ENCODE measurements at places on chromosomes 4 and X.

- peak; percentile 30 for DNase-seq
Measured at GRCh38 chr4:98261405-98262291, 464 bp downstream of the RAP1GDS1 start.

DNA sequence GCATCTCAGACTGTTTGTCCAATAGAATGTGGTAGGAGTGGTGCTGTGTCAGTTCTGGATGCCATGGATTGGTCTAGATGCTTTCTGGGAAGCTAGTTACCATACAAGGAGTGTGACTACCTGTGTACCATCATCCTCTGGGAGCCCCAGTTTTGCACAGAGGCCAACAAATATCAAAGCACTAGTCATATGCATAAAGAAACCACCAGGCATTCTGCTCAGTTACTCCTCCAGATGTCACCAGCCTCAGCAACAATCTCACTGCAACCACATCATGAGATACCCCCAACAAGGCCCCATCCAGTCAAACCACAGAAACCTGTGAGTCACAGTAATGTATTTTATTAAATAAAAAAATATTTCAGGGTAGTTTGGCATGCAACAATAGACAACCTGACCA is 435.8 kb upstream of the CPEB2 start:
- no peak for DNase-seq

- DNase-seq: no peak
Measured at GRCh38 chr4:123399627-123400358, 3.2 kb downstream of the SPRY1 start.

DNA sequence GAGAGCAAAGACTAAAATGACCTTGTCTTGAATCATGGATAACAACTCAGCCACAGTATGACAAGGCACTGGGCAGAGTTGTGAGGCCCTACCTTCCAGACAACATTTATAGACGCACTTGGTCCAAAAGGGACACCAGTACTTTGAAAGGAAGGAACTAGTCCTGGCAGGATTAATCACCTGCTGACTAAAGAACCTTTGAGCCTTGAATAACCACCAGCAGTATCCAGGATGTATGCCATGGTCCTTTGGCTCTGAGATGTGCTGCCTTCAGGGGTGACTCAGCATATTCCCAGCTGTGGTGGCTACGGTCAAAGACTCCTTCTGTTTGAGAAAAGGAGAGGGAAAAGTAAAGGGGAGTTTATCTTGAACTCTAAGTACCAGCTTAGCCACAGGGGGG is 118.1 kb upstream of the PRR32 start:
- no peak for DNase-seq

GRCh38 chr4:72945719-72946336 is 123.7 kb downstream of the COX18 start:
- no peak for DNase-seq

DNA sequence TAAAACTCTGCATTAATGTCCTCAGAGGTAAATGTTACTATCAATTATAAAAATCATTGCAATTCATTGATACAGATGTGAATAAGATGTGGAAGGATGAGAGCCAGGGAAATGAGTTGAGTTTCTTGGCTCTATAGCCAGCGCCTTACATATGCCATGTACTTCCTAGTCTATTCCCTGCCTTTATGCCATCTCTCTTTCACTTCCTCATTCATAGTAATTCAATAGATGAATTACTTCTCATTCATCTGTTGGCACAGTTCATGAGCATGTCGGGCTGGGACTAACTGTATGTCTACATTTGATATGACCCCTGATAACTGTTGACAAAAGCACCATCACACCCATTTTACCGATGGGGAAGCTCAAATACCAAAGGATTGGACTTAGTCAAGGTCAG is 55.7 kb downstream of the LNX1 start:
- no peak for DNase-seq

DNA sequence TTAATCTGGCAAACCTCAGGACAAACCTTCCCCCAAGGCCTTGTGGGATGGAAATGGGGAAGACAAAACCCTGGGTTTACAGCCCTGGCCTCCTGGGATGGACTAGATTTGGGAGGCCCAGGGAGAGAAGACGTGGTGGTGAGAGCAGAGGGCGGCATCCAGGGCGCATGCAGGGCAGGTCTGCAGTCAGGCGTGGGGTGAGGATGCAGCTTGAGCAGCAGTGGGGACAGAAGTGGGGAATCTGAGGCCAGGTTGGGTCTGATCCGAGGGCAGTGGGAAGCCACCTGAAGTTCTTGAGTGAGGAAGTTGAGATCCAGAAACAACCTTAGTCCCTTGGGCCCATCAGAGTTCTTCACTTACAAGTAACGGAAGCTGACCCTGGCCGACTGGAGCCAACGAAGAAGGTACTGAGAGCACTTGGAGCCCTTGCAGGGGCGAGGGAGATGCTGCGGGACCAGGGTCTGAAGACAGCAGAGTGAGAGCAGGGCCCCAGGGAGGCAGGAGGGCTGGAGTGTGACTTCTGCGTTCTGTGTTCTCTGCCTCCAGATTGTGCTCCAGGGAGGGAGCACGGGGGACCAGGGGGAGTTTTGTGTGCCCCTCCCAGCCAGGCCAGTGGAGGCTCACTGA is 42.0 kb upstream of the GPR78 start:
- no peak for DNase-seq

GRCh38 chr4:182881914-182882313 is 35.3 kb downstream of the DCTD start:
- no peak for DNase-seq

DNA sequence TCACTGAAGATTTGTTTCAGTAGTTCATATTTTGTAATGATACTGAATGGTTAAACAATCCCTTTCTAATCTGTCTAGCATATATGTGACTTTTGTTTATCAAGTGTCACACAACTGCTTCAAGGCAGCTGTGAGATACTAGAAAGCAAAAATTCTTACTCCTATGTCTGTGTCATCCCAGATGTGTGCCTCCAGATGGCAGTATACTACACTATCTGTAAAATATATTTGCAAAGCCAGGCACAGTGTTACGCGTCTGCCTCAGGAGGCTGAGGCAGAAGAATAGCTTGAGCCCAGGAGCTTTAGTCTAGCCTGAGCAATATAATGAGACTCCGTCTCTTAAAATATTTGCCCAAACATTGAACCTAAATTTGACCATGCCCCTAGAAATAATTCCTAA is 4.0 kb downstream of the NUDT10 start:
- no peak for DNase-seq

DNA sequence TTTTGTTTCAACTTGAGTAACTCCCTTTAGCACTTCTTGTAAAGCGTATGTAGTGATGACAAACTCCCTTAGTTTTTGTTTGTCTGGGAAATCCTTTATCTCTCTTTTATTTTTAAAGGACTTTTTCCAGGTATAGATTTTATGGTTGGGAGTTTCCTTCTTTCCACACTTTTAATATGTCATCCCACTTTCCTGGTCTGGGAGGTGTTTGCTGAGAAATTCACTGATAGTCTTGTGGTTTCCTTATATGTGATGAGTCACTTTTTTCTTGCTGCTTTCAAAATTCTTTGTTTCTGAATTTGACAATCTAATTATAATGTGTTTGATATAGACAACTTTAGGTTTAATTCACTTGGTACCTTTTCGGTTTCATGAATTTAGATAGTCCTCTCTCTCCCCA is 353.9 kb downstream of the GPAT3 start:
- DNase-seq: no peak

DNA sequence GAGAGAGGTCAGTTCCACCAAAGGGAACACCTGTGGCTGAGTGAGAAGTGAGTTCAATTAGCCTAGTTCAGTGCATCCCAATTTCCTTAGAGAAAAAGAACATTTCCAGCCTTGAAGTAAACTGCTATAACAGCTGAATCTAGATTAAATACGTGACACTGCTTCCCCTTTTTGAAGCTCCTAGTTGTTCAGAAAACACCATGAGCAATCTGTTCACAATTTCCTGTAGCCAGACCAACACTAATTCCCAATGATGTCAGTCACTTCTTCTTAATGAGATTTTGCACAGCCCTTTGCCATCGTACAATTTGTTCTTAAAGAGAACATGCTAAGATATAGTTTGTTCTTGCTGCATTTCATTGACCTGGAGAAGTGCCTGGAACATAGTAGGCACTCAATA is 144.6 kb upstream of the EDNRA start:
- no peak for DNase-seq

GRCh38 chrX:39855748-39856129 is 242.0 kb downstream of the BCOR start:
- no peak for DNase-seq

DNA sequence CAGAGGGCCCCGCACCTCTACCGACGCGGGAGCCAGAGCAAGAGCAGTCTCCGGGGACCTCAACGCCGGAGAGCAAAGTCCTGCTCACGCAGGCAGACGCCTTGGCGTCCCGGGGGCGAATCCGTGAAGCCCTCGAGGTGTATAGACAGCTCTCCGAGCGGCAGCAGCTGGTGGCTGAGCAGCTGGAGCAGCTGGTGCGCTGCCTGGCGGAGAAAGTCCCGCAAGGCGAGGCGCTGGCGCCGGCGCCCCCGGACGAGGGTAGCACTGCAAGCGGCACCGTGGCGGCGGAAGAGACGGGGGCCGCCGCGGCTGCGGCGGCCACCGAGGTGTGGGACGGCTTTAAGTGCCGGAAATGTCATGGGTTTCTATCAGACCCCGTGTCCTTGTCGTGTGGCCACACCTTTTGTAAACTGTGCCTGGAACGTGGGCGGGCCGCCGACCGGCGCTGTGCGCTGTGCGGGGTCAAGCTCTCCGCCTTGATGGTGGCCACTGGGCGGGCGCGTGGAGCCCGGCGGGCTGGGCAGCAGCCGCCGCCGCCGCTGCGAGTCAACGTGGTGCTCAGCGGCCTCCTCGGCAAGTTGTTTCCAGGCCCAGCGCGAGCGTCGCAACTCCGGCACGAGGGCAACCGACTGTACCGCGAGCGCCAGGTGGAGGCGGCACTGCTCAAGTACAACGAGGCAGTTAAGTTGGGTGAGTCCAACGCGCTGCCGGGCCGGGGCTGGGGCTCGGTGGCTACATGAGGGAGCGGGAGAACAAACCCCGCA is 672 bp downstream of the LONRF3 start:
- DNase-seq: no peak

DNA sequence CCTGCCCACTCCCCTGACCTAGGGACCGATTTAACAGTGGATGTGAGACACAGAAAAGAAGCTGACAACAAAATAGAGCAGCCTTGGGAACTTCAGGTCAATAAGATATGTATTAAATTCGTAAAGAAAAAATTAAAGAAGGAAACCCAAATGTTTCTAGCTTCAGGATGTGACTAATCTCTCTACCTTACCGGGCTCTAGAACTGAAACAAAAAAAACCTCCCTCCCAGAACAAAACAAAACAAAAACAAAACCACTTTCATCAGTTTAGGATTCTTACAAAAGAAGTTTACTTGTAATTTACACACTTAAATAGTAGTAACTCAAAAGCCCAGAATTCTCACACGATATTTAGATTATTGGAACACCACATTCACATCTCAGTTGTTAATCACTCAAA is 185.8 kb upstream of the RPS6KA3 start:
- no peak for DNase-seq

DNA sequence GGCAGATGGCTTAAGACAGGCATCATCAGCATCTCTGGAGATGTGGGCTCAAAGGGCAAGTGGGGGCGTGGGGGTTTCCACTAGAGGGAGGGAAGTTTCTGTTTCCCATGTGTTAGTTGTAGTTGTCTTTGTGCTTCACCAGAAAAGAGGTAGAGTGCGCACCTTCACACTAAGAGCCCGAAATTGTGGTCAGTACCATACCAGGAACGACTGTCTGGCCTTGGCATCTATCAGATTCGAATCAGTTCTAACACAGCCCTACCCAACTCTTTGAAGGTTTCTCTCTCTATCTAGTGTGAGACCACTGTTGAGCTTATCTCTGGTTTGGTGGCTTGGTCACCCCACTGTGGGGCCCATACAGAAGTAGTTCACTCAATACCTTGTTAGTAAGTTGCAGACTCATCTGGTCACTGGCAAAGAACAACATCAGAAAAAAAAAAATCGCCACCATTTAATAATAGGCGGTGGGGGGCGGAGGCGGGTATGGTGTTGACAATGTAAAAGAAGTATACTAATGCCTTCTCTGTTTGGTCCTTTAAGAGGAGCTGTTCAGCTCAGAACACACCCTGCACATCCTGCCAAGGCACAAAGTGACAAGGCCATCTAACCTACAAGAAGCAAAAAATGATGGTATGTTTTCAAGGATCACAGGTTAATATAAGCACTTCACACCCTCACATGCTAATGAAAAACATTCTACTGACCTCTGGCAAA is 71.1 kb downstream of the NYX start:
- DNase-seq: no peak

DNA sequence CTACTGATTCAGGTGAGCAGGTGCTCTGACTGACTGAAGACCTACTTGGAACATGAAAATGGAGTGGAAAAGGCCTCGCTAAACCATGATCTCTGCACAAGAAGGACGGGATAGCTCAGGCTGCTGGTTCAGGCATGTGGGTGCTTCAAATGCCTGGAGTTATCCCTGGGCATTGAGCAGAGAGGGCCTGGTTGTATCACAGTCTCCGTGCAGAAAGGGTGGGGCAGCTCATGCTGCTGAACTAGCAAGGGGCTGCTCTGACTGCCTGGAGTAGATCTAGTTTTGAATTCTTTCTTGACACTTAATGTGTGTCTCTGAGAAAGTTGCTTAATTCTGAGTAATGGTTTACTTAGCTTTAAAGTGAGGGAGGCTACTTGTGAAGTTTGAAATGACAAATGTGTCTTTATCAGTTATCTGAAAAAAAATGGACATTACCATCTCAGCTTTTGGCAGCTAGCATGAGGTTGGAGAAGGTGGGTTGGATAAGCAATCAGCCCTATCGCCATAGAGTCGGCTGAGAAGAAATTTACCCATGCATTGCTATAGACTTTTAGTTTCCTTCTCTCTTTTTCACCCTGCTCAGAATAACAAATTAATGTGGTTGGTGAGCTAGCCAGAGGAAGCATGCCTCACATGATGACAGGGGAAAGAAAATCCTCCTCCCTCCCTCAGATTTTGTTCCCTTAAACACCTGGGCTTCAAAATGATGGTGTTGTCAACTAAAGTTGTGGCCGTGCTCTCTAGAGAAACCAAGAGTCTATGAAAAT is 832.4 kb downstream of the STIM2 start:
- no peak for DNase-seq

- DNase-seq: no peak
Measured at GRCh38 chr4:79121223-79121622, 182.0 kb upstream of the PAQR3 start.
